ENCODE measurements at places on chromosomes 16 and 17. TPM values are rescaled to one million over a fixed set of nuclear protein-coding genes. Genes with fewer than 3 reads are reported as not detected.

GRCh38 chr17:80396157-80397033 is 18.6 kb upstream of the ENDOV start:
- no peak for DNase-seq

The TBC1D3H gene
- total RNA-seq: not detected

The GLIS2 gene
- 2.6 TPM for total RNA-seq

DNA sequence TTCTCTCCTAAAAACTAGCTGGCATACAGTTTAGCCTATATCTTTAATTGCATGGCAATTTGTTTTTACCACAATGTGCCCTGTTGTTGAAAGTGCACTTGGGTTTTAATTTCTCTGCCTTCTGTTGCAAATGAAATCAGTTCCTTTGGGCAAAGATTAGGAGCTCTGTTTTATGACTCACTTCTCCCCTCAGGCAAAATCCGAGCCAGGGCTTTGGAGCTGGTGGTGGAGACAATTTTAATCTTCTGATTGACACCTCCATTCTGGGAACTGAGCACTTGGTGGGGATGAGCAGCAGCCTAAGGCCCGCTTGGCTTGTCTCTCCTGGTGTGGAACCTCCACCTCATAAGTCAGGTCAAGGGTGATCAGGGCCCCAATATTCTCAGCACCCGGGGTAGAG is 13.3 kb upstream of the MYH8 start:
- no peak for DNase-seq

DNA sequence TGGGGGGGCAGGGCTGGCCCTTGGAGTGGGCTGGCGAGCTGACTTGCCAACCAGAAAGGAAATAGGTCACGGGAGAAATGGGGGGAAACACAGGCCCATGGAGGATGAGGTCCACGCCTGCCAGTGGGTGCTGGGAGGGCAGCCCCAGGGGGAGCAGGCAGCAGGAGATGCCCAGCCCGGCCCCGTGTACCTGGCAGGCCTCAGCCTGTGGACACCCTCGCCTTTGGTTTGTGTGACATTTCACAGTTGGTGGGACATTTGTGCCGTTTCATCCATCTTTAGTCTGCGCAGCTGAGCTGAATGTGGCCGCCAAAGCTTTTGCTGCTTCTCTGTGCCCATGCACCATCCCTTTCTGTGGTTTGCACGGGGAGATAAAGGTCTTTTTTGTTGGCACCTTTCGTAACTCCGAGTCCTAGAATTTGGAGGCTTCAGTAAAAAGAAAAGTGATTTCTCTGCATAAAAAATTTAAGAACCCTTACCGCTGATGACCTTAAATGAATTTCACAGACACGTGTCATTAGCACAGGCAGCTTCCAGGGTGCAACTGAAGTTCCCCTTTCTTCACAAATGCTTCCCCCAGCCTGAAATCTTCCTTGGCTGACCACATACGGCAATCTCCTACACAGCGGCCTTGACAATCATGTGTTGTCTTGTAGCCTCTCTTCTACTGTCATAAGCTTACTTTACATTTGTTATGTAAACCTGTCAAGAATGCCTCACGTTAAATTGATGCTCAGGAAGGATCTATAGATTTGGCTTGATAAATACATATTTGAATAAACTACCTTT is 193.6 kb downstream of the RPTOR start:
- no peak for DNase-seq

The NME2 gene
- 390 TPM for total RNA-seq

The CHST4 gene
- total RNA-seq: not detected

The CD300H gene
- total RNA-seq: not detected

The KRTAP4-5 gene
- total RNA-seq: not detected

DNA sequence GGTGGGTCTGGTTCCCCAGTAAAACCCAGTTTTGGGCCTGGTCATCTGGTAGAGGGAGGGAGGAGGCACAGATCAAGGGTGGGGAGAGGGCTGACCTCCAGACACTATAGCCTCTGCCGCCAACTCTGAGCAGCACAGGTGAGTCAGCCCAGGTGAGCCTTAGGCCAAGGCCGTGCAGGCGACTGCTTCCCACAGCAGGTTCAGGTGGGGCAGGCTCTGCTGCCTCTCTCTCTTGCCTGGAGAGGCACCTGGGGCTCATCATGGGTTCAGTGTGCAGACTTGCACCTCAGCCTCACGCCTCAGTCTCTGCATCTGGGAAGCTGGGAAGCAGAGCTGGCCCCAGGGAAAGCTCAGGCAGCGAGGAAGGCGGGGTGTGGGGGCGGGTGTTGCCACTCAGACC is 37.8 kb upstream of the IL34 start:
- DNase-seq: no peak

GRCh38 chr16:58848662-58849002 is 114.5 kb upstream of the GOT2 start:
- no peak for DNase-seq

The PLSCR3 gene
- 16.2 TPM for total RNA-seq

DNA sequence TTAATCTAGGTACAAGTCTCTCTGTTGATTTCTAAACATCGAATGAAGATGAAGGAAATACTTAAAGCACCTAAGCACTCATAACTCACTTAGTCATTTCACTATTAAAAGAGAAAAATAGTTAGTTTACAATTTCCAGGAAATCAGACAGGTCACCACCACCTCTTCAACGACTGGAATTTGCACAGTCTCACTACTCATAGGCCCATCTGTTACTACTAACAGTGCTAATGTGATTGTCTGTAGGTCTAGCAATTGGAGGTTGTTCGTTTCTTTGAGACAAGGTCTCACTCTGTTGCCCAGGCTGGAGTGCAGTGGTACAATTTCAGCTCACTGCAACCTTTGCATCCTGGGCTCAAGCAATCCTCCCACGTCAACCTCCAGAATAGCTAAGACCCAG is 444.6 kb downstream of the MAF start:
- DNase-seq: no peak

DNA sequence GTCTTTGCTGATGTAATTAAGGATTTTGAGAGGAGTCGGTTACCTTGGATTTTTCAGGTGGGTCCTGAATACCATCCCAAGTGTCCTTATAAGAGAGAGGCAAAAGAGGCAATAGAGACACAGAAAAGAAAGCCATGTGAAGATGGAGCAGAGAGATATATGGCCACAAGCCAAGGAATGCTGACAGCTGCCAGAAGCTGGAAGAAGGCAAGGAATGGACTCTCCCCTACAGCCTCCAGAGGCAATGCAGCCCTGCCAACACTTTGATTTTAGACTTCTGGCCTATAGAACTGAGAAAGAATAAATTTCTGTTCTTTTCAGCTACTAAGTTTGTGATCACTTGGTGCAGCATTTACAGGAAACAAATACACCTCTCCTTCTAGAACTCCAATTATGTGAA is 8.2 kb upstream of the RNFT1 start:
- no peak for DNase-seq

The VTN gene
- total RNA-seq: not detected

DNA sequence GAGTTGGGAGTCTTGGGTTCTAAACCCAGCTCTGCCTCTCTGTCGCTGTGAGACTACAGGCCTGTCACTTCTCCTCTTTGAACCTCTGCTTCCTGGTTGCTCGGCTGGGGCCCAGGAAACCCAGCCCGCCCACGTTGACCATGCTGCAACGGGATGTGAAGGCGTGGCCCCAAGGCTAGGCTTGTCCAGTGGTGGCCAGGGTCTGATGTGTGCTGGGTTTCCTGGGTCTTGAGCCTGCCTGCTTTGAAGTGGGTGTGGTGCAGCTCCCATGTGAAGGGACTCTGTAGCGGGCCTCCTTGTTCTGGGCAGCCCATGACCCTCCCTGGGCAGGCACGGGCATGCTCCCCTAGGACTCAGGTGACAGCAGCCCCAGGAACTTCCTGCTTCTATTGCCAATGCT is 82.3 kb downstream of the SDR42E1 start:
- no peak for DNase-seq

GRCh38 chr16:8887952-8888560 is 5.9 kb downstream of the LITAFD start:
- DNase-seq: peak; percentile 95

GRCh38 chr16:86970279-86970678 is 346.9 kb downstream of the C16orf95 start:
- DNase-seq: no peak

DNA sequence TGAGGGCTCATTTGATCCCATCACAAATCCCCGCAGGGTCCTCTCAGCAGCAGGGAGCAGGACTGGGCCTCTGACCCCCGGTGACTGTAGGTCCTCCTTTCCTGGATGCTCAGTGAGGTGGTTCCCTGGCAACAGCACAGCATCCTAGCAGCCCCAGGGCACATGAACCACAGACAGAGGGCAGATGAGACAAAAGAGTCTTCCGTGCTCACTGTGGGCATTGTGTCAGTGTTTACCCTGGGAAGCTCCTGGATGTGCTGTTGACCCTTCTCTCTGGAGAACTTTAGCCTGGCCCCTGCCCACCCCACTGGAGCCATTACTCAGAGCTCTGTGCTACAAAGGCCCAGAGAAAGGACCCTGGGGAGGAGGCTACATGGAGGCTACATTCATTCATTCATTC is 21.7 kb upstream of the TMEM220 start:
- no peak for DNase-seq

DNA sequence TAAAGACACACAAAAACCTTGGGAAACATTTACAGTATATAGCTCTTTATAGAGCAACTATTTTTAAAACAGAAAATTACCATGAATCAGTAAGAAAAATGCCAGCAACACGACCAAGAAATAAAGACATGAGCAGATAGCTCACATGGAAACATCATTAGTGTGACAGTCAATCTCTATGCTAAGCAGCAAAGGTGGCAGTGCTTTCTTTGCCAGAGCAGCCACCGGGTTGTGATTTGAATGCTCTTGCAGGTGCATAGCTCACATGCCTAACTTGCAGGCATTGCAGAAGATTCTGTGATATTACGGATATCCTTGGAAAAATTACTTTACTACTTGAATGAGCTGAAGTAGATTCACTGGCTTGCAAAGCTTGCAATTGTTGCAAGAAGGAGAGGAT is 652.9 kb upstream of the C16orf82 start:
- no peak for DNase-seq

DNA sequence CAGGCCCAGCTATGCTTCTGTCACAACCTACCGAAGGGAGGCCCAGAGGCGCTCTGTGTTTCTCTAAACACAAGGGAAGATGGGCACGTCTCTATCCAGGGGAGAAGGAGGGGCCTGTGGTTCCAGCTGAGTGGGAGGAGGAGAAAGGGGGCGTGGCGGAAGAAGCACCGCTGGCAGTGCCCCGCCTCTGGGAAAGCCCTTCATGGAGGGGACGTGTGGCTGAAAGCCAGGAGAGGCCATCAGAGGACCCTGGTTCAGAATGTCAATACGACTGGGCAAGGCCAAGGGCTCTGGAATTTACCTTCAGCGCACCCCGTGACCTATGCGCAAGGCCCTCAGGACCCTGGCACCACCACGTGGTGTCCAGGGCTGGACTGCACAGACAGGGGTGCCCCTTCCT is 12.3 kb upstream of the SLC38A8 start:
- DNase-seq: peak; percentile 15

DNA sequence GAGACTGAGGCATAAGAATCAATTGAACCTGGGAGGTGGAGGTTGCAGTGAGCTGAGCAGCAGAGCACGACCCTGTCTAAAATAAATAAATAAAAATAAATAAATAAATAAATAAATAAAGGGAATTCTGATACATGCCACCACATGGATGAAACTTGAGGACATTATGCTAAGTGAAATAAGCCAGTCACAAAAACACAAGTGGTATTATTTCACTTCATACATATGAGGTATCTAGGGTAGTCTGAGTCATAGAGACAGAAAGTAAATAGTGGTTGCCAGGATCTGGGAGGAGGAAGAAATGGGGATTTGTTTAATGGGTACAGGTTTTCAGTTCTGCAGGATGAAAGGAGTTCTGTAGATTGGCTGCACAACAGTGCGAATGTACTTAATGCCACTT is 16.3 kb downstream of the PIPOX start:
- no peak for DNase-seq

The SPATA32 gene
- total RNA-seq: 0.11 TPM

All from psoas muscle (tissue), 8 donors.